ENCODE measurements at places on chromosomes 4 and X.

DNA sequence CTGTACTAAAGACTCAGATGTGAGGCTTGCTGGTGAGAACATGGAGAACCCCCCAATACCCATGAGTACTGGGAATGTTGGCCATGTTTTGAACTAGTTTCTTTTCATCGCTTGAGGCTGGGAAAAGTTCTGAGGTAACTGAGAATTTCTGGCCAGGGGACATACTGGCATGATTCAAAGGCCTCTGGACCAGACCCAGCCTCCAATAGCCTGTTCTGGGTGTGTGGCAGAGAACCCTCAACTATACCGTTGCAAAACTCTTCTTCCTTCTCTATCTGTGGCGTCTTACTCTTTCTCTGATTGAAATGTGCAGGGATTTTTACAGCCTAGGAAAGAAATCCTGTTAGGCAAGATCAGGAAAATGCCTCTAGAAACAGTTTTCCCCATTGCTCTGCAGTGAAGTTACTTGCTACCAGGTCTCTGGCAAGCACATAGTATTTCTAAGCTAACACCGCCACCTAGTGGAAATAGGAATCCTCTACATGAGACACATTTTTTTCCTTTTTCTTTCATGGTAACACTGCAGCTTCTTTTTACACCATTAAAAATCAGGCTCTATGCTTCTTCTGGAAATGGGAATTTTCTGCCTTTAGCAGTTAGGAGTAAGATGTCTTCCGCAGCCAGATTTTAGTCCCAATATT is 170.7 kb upstream of the ZCCHC13 start:
- H3K27ac ChIP-seq = no peak overlapping the region
- H3K27me3 ChIP-seq = no peaks in the 10 kb centered on the region
- no peak overlapping the region for H3K4me3 ChIP-seq
- no peaks in the 10 kb centered on the region for H3K36me3 ChIP-seq
- DNase-seq = no peak
- H3K4me1 ChIP-seq = no peaks in the 10 kb centered on the region

DNA sequence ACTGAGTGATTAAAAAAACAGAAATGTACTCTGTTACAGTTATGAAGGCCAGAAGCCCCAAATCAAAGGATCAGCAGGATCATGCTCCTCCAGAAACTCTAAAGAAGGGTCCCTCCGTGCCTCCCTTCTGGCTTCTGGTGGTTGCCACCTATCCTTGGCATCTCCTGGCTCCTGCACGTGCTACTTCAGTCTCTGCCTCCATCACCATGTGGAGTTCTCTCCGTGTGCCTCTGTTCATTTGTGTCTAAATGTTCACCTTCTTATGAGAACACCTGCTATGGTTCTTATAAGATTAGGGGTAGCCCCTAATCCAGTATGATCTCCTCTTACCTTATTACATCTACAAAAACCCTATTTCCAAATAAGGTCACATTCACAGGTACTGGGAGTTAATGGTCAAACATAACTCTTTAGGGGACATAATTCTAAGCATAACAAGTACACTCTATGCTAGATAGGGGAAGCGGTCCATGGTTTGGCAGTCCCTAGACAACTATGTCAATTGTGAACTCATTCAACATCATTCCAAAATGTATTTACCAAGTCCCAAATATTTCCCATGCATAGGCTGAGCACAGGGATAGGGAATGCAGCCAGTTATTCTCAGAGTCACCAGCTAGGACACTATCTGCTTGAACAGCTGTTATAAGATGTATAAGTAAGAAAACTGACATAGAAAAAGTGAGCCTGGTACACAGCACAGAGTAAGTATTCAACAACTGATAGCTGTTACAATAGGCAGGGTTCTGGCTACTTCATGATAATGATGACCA is 295.5 kb upstream of the BOD1L1 start:
- no peaks in the 10 kb centered on the region for H3K36me3 ChIP-seq
- H3K4me1 ChIP-seq = no peaks in the 10 kb centered on the region
- DNase-seq = no peak

GRCh38 chrX:130682990-130683389 is 220.0 kb downstream of the ENOX2 start:
- no peak for DNase-seq
- no peak overlapping the region for H3K27ac ChIP-seq
- H3K4me3 ChIP-seq = no peak overlapping the region
- no peaks in the 10 kb centered on the region for H3K27me3 ChIP-seq
- no peaks in the 10 kb centered on the region for H3K4me1 ChIP-seq
- no peaks in the 10 kb centered on the region for H3K36me3 ChIP-seq

- no peak overlapping the region for H3K4me3 ChIP-seq
- no peak for DNase-seq
- no peaks in the 10 kb centered on the region for H3K27me3 ChIP-seq
- H3K4me1 ChIP-seq = peaks cover 4% of the 10 kb centered on the region
These were observed 46.3 kb downstream of the ARHGEF9 start for GRCh38 chrX:63738696-63739095.

- DNase-seq = no peak
- no peak overlapping the region for H3K4me3 ChIP-seq
- H3K36me3 ChIP-seq = no peaks in the 10 kb centered on the region
These were observed 63.4 kb downstream of the SMAD1 start for GRCh38 chr4:145545031-145545430.

DNA sequence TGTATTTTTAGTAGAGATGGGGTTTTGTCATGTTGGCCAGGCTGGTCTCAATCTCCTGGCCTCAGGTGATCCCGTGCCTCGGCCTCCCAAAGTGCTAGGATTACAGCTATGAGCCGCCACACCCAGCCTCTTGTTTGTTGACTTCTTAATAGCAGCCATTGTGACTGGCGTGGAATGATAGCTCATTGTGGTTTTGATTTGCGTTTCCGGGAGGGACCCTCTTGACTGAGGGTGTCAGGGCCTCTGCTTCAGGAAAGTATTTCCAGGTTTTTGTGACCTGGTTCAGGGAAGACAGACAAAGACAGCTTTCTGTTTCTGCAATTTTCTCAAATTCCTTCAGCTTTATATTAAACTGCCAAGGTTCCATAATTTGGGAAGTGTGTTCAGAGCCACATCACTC is 15.1 kb downstream of the CSF2RA start:
- no peak for DNase-seq
- H3K27me3 ChIP-seq = peaks cover 3% of the 10 kb centered on the region
- H3K4me3 ChIP-seq = no peak overlapping the region
- H3K27ac ChIP-seq = no peak overlapping the region
- H3K36me3 ChIP-seq = no peaks in the 10 kb centered on the region
- no peaks in the 10 kb centered on the region for H3K4me1 ChIP-seq

All from spleen (tissue), 13 donors.